GM12878 (cell line): ENCODE measurements at places on chromosomes 2 and 18.

- no peaks in the 10 kb centered on the region for H3K36me3 ChIP-seq
- H3K4me3 ChIP-seq: no peak overlapping the region
- H3K4me1 ChIP-seq: no peaks in the 10 kb centered on the region
- DNase-seq: no peak
- H3K27ac ChIP-seq: no peak overlapping the region
- no peaks in the 10 kb centered on the region for H3K27me3 ChIP-seq
Measured at GRCh38 chr2:235055891-235056516, 104.2 kb downstream of the SH3BP4 start.

DNA sequence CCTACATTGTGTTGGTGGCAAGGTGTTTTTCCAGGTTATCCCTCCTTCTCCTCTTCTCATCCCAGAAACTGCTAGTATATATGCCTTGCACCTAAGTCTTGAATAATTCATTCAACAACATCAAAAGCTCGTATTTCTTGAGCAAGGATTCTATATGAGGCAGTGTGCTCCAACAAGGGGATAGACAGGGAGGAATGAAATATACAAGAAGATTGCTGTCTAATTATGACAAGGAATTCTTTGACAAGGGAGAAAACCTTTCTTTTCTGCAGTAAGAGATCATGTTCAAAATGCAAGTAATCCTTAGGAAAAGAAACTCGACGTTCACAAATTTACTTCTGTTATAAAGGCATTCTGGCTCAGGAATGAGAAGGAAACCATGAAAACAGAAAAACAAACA is 788.6 kb downstream of the TDRD15 start:
- H3K4me3 ChIP-seq: no peak overlapping the region
- no peak overlapping the region for H3K27ac ChIP-seq
- no peaks in the 10 kb centered on the region for H3K27me3 ChIP-seq
- no peaks in the 10 kb centered on the region for H3K36me3 ChIP-seq

DNA sequence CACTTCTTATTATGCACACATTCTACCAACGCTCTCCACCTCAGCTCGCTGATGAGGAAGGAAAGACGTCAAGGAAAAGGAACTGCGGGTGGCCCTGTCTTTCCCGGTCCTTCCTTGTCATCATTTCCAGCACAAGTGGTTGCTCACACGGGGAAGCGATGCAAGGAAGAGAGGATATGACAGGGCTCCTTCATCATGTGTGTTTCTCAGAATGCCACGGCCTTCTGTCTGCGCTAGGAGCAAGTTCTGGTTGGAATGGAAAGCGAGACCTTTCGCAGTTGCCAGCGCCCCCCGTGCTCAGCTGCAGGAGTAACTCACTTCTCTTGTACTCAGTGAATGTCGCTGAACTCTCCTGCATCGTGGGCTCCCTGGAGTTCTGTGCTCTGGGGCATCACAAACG is 191.8 kb upstream of the GLI2 start:
- H3K4me3 ChIP-seq: no peak overlapping the region
- DNase-seq: no peak
- H3K27me3 ChIP-seq: no peaks in the 10 kb centered on the region; the same call in 1 of the 2 replicates

GRCh38 chr2:172845028-172845630 is 109.5 kb downstream of the RAPGEF4 start:
- DNase-seq: no peak
- H3K27ac ChIP-seq: no peak overlapping the region
- no peak overlapping the region for H3K4me3 ChIP-seq
- H3K4me1 ChIP-seq: no peaks in the 10 kb centered on the region
- no peaks in the 10 kb centered on the region for H3K36me3 ChIP-seq

GRCh38 chr2:15047184-15047583 is 414.7 kb downstream of the LRATD1 start:
- H3K36me3 ChIP-seq: no peaks in the 10 kb centered on the region
- H3K27me3 ChIP-seq: no peaks in the 10 kb centered on the region
- H3K4me1 ChIP-seq: no peaks in the 10 kb centered on the region
- no peak overlapping the region for H3K27ac ChIP-seq

DNA sequence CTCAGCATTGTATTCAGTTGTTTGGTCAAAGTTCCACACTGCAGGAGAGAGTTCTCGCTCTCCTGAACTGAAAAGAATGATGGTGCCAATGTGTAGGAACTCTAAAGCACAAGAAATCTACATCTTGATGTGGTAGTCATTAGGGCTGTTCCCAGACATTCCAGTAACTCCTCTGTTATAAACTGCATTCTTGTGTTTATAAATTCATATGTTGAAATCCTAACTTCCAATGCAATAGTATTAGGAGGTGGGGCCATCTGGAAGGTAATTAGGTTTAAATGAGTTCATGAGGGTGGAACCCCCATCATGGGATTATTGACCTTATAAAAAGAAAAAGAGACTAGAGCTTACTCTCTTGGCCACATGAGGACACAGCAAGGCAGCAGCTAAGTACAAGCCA is 239.6 kb downstream of the CDH20 start:
- H3K4me3 ChIP-seq: no peak overlapping the region
- no peaks in the 10 kb centered on the region for H3K27me3 ChIP-seq
- no peak overlapping the region for H3K27ac ChIP-seq
- no peaks in the 10 kb centered on the region for H3K36me3 ChIP-seq

DNA sequence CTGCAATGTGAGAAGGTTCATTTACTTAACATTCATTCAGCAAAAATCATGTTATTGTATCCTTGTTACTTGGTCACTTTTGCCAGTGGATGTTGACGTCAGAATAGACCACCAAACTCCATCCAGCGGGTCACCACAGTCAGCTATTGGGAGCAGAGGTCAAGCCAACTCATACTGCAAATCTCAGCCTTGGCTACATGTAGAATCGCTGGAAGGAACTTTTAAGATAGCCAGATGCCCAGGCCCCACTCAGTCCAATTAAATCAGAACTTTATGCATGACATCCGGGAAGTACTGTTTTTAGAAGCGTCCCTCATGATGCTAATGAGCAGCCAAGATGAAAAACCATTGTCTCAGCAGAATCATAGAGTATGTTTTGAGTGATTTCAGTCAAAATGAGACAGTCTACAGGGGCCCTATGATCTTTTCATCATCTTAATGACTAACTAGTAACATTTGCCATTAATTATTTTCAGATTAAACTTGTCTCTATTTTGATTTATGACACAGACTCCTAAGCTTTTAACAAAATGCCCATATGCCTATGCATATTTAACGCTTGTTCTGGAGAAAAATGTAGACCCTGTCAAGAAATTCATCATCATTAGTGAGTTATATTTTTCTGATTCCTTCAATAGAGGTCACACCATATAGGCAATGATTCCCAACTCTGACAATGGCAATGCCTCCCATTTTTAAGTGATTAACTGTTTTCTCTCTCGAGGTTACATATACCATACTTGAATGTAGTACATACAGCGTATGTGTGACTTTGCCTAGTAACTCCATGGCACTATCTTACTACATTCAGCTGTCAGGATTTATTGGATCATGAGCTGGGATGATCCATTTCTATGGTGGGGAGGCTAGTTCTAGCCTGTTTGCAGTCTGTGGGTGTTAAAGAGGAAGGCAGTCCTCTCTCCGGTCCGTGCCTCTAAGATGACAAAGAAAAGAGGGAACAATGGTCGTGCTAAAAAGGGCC is 63.7 kb upstream of the CCBE1 start:
- H3K36me3 ChIP-seq: no peaks in the 10 kb centered on the region
- no peak for DNase-seq
- H3K4me3 ChIP-seq: no peak overlapping the region
- no peak overlapping the region for H3K27ac ChIP-seq
- H3K4me1 ChIP-seq: no peaks in the 10 kb centered on the region

GRCh38 chr2:29759360-29759759 is 162.0 kb downstream of the ALK start:
- no peak overlapping the region for H3K4me3 ChIP-seq
- DNase-seq: no peak
- no peaks in the 10 kb centered on the region for H3K4me1 ChIP-seq
- no peaks in the 10 kb centered on the region for H3K27me3 ChIP-seq
- no peaks in the 10 kb centered on the region for H3K36me3 ChIP-seq

DNA sequence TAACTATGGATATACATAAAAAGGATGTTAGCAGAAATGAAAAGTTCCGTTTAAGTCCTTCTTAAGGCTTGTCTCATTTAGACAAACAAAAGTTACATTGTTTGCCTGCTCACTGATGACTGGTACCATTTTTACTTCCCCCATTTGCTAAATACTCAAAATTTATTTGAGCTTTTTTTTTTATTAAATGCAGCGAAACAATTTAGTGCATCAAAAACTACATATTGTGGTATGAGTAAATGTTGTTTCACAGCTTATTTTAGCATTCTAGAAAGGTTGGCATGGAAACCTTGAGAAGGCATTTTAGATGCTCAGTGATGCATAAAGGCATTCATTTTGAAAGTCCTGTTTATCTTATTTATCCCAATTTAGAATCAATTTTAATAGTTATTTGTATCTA is 100.0 kb downstream of the MAP2 start:
- H3K27me3 ChIP-seq: no peaks in the 10 kb centered on the region
- H3K27ac ChIP-seq: no peak overlapping the region
- no peak overlapping the region for H3K4me3 ChIP-seq
- H3K4me1 ChIP-seq: peaks cover 10% of the 10 kb centered on the region; the same call in 1 of the 2 replicates
- H3K36me3 ChIP-seq: no peaks in the 10 kb centered on the region

- H3K27me3 ChIP-seq: no peaks in the 10 kb centered on the region
- peak overlapping the region; percentile 95 for H3K27ac ChIP-seq
- no peak for DNase-seq
- H3K36me3 ChIP-seq: no peaks in the 10 kb centered on the region
- H3K4me1 ChIP-seq: peaks cover 5% of the 10 kb centered on the region; the same call in 1 of the 2 replicates
Measured at GRCh38 chr2:95165030-95165370, 609 bp upstream of the ZNF2 start.
